Stimulated activated CD8-positive, alpha-beta memory T cell treated with anti-CD3 and anti-CD28 coated beads, Interleukin-2, amount 100 ng/mL, for 1 hour (primary cell): ENCODE measurements at places on chromosomes 16 and 17.

GRCh38 chr17:58504826-58505351 lies 9.5 kb downstream of the MTMR4 start:
- no peak for DNase-seq

DNA sequence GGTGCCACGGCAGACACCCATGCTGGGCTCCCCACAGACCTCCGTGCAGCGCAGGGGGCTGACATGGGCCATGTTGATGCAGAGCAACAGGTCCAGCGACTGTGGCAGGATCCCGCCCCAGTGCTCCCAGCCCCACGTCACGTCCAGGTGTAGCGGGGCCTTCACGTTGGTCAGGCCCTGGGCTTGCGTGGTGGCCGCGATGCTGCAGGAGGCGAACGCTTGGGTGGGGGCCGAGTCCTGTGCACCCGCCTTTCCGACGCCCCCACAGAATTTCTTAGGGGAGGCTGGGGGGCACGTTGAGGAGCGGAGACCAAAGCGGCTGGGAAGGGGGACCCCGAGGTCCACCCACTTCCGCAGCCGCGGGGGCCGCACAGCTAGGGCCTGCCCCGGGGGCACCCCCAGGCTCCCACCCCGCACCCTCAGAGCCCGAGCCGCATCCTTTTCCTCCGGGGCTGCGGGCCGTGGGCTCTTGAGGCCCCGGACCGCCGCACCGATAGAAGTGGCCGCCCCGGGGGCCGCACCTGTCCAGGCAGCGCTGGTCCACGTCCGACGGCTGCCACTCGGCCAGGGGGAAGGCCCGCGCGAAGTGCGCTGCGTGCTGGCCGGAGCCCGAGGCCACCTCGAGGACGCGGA lies 416 bp downstream of the METTL26 start:
- no peak for DNase-seq

GRCh38 chr17:49886036-49886435 lies 38.2 kb upstream of the TAC4 start:
- no peak for DNase-seq

GRCh38 chr17:40547079-40547784 lies 18.0 kb downstream of the CCR7 start:
- DNase-seq: peak; percentile 47

- peak; percentile 64 for DNase-seq
These were observed at the start of gene TANC2 for GRCh38 chr17:62965686-62966425. TANC2 (plus strand) TSS chr17:62966235; CDS start chr17:63009560, 43,325 bp downstream.

- no peak for DNase-seq
These were observed 10.3 kb upstream of the TOX3 start for GRCh38 chr16:52557236-52557635.

DNA sequence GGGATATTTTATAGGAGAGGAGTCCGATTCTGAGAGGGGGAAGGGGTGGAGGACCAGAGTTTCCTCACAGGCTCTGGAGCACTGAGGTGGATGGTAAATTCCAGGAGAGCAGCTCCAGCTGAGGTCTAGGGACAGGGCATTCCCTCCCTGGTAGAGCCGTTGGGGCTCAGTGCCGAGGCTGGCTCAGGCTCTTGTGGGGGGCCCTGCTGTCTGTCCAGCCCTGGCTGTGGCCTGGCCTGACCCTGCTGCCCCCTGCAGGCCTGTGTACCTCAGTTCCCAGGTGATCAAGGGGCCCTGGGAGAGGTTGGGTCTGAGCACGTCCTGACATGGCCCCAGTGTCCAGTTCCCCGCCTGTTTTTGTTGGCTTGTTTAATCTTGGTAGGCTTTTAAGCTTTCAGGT lies 16.8 kb downstream of the ZNF750 start:
- no peak for DNase-seq

- DNase-seq: peak; percentile 26
These were observed 593 bp upstream of the WDR45B start for GRCh38 chr17:82648742-82649331.

- no peak for DNase-seq
These were observed 310.2 kb upstream of the SALL1 start for GRCh38 chr16:51461255-51461654.

- DNase-seq: no peak
These were observed 2.2 kb upstream of the PDP2 start for GRCh38 chr16:66878067-66878466.

- DNase-seq: no peak
These were observed at the start of gene RNF222 for GRCh38 chr17:8397636-8398035. RNF222 (minus strand) TSS chr17:8397827; CDS start chr17:8393461, 4,366 bp downstream.

GRCh38 chr17:72069586-72070202 lies 51.1 kb upstream of the SOX9 start:
- DNase-seq: no peak

GRCh38 chr16:69431948-69432468 lies 7.6 kb downstream of the CYB5B start:
- no peak for DNase-seq

GRCh38 chr16:76932541-76933211 lies 258.3 kb upstream of the MON1B start:
- DNase-seq: no peak

GRCh38 chr16:9859701-9860327 lies 322.4 kb downstream of the GRIN2A start:
- DNase-seq: no peak

DNA sequence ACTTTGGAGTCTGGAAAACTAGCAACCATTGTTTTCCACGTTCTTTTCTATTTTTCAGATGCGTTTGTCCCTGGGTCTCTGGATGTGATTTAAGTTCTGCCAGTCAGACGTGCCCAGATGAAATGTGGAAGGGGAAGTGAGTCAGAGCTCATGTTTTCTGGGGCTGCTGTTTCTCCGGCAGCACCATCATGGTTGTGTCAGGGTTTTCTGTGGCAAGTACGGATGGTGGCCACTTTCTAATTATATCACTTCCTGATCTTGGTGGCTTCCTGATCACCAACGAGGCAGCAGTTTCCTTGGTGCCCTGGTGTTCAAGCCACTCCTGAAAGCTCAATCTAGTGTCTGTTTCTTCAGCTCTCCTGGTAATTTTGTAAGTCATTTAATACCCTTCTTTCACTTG lies 31.4 kb upstream of the PMFBP1 start:
- no peak for DNase-seq

DNA sequence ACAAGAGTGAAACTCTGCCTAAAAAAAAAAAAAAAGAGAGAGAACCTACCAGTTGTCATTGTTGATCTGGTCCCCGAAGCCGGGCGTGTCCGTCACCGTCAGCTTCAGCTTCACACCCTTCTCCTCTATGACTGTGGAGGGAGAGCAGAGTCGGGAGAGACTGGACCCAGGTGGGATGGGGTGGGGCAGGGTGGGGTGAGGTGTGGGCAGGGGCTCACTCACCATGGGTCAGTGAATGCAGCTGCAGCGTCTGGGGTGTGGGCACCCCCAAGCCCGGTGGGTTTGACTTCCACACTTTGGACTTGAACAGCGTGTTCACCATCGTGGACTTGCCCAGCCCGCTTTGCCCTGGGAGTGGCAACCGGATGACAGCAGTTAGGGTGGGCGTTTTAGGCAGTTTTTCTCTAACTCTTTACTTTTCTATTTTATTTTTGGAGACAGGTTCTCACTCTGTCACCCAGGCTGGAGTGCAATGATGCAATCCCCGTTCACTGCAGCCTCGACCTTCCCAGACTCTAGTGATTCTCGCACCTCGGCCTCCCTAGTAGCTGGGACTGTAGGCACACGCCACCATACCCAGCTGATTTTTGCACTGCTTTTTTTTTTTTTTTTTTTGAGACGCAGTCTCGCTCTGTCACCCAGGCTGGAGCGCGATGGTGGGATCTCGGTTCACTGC lies 2.2 kb downstream of the SEPTIN12 start:
- DNase-seq: no peak

- peak; percentile 5 for DNase-seq
These were observed 955 bp downstream of the ACLY start for GRCh38 chr17:41917679-41918313.

DNA sequence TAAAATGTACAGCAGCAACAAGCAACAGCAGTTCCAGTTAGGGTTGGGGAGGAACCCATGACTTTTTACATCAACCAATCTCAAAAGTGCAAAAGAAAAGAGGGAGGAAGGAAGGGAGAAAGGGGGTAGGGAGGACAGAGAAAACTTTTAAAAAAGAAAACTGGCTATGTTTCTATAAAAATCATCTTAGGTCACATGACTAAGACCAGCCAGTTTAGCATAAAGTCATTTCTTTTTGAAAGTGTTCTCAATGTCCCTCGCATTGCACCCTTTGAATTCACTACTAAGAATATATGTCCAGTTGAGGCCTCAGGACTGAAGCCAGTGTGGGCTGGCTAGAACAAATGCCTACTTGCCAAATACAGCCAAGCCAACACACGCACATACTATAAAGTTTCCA lies 28.9 kb downstream of the DCUN1D3 start:
- no peak for DNase-seq

- DNase-seq: no peak
These were observed 77.9 kb upstream of the TANC2 start for GRCh38 chr17:62888148-62888547.

DNA sequence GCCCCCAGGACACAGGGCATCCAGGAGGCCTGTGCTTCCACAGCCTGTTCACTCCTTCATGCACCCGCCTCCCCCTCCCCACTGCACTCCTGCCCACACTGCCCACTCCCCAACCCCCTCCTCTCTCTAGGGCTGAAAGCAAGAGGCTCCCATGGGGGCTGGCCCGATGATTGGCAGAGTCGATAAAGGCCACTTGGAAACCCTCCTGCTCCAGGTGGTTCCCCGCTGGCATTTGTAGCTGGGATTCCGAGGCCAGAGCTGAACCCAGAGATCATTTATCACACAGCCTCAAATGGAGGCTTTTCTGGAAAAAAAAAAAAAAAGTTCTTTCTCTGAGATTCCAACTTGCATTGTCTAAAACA lies 74.1 kb downstream of the SREBF1 start:
- DNase-seq: no peak

- no peak for DNase-seq
These were observed 97.1 kb downstream of the CPPED1 start for GRCh38 chr16:12706628-12707027.

- no peak for DNase-seq
These were observed 192.0 kb upstream of the ERCC4 start for GRCh38 chr16:13727943-13728342.

DNA sequence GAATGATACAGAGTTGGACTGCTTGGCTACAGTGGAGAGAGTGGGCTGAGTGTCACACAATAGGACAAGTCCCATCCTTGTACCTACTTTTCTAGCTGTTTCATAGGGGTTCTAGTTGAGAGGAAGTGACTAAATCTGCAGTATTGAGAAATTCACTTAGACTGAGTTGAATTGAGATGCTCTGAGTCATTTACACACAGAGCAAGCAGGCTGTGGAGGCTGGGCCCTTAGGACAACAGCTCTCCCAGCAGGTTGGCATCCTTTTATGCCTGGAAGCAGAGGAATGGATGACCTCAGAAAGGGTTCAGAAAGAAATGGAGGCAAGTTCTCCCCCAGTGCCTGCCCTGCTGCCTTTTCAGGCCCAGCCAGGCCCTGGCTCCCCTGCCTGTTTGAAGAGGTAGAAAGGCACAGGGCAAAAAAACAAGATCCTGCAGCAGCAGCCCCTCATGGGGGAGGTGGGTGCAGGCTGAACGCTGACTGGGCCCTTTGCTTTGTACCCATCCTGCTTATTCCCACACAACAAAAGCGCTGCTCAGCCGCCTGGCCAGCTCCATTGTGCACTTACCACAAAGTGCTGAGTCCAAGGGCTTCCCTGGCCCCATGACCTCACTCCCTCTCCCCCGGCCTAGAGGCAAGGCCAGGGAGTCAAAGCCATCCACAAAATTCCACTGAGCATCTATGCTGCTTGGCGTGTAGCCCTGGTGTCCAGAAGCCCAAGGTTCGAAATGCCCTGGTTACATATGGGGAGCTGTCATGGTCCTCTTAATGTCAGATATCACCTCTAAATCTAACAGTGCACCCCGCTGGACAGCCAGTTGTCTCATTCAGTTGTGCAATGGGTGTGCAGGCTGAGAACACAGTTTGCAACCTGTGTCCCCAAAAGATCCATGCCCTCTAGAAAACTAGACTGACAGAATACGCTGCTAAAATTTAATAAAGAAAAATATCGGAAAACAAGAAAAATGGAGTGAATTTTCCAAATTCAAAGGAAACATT lies 5.4 kb upstream of the CRYBA1 start:
- no peak for DNase-seq

GRCh38 chr16:85370881-85371651 lies 242.1 kb upstream of the GSE1 start:
- no peak for DNase-seq

DNA sequence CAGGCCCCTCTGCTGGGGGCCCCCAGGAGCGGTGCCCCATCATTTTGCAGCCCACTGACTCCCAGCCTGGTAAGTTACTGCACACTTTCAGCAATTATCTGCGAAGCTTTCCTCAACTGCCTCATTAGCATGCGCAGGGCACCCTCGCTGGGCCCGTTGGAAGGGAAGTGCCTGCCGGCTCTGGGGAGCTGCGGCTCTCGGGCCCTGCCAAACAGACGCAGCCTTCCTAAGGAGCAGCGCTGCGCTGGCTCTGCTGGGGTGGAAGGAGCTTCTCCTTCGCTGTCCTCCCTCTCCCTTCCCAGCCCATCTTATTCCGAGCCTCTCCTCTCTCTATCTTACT lies 71.0 kb downstream of the RBBP6 start:
- DNase-seq: no peak

GRCh38 chr17:48598736-48599135 lies 5.2 kb upstream of the HOXB5 start:
- no peak for DNase-seq

GRCh38 chr16:12529582-12529981 lies 274.1 kb downstream of the CPPED1 start:
- no peak for DNase-seq

- DNase-seq: no peak
These were observed 73.0 kb downstream of the SLC6A2 start for GRCh38 chr16:55728797-55729196.

DNA sequence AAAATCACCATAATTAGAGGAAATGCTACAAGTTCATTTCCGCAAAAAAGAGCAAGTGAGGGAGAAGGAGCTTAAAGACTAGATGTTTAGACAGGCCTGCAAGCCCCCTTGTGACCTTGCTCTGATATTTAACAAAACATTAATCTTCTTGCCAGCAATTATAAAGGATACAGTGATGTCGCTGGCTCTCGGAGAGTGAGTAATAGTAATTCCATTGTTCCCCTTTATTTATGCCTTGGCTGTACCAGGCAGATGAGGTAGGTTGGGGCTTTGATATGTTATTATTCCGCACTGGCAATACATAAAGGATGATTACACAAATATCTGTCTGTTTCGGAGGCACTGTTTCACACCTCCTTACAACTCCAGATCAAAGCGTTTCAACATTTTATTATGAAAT lies 204.8 kb upstream of the SALL1 start:
- DNase-seq: no peak

DNA sequence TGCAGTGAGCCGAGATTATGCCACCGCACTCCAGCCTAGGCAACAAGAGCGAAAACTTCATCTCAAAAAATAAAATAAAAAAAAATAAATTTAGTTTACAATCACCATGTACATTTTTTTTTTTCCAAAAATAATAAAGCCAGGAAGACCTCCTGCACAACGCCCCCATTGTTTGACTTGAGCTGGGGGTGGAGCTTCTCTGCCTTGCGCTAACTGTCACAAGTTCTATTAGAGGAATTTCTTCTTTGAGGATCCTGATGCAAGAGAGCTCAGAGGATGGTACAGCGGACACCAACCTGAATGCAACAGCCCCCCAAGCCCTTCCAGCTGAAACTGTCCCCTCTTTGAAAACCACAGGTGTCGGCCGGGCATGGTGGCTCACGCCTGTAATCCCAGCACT lies 24.9 kb upstream of the CBX4 start:
- DNase-seq: no peak
